ENCODE measurements at places on chromosomes 6 and 20.

DNA sequence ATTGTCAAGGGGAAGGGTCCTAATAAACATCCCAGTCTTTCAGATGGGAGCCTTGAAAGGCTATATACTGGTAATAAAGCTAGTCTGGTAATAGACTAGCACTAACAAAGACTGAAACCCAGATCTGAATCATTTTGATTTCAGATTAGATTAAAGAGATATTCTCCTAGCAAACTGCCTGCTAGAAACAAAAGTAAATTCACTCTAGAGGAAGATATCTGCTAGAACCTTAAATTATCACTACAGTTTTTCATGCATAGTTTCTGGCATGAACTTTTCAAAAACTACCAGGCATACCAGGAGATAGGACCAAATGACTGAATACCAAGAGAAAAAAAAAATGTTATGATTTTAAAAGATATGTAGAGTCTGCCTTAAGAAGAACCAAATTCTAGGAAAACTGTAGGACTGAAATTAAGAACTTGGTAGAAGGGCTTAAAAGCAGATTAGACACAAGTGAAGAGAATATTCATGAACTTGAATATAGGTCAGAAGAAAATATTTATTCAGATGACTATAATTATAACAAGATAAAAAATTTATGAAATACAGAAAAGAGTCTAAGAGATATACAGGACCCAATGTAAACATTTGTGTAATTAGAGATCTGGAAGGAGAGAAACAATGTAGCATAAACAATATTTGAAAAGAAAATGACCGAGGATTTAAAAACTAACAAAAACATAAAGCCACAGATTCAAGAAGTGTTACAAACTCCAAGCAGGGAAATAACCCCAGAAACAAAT, 141.6 kb downstream of the FOXO3 start:
- peak; percentile 19 for DNase-seq

GRCh38 chr6:84763886-84764331, 489 bp downstream of the TBX18 start:
- DNase-seq, result no peak

DNA sequence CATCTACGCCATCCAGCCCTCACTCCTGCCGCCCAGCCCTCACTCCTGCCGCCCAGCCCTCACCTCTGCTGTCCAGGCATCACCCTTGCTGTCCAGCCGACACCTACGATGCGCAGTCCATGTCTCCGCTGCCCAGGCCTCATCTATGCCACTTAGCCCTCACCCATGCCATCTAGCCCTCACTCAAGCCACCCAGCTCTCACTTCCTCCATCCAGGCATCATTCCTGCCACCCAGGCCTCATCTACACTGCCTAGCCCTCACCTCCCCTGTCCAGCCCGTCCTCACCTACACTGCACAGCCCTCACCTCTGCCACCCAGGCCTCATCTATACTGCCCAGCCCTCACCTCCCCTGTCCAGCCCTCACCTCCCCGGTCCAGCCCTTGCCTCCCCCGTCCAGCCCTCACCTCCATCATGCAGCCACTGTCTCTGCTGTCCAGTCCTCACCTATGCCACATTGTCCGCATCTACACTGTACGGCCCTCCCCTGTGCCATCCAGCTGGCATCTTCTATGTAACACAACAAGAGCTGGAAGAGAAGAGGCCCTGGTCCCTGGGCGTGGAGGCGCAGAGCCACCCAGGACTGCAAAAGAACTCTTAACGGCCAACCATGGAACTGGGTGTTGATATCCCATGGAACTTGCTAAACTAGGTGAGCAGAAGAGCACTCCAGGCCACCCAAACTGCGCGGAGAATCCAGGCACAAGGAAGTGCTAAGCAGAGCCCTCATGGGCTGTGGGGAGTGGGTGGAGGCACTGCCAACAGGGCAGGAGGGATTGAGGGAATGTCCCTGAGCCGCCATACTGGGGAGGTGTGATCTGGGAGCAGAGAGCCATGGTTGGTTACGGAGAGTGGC, 31.0 kb downstream of the RNASET2 start:
- no peak for DNase-seq

DNA sequence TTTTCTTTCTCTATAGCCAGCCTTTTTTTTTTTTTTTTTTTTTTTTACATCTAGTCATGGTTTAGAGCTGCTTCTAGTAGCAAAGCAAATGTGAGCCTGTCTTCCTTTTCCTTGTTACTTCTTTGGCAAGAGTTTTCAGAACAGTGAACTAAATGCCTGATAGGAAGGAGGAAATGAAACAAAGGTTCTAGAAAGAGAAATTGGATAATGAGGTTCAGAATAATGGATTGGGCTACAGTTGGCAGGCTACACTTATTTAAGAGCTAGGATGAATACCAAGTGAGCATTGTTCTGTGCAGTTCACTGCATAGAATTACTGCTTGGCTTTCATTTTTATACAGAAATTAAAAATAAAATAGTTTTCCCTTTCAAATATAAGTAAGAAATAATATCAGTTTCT, 78.6 kb downstream of the HIVEP1 start:
- DNase-seq, result no peak

DNA sequence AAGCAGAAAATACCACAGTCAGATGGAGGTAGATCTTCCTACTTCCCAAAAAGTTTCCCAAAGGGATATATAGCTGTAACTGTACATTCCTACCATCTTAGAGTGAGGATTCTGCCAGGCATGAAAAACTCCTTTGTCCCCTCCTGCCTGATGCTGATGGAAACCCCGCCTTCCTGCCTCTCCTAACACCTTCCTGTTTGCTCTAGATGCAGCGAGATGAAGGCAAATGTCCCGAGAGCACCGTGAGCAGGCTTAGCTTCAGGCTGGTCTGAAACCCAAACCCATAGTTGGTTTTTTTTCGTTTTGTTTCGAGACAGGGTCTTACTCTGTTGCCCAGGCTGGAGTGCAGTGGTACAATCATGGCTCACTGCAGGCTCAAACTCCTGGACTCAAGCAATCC, 55.6 kb downstream of the MYB start:
- no peak for DNase-seq

DNA sequence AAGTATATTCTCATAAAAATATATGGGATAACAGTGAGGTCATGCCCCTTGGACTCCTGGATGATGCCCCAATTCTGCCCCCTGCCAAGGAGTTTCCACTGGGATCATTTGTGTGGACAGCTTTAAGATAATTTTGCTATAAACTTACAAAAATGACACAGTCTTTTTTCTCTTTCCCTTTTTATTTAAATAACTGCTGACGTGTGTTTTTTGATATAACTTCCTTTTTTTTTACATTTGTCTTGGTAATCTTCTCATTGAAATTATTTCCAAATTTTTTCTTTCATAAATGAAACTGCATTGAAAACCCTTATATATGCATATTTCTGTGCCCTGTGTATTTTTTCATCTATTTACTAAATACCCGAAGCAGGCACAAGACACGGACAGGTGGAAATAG, 31.3 kb downstream of the CST9L start:
- no peak for DNase-seq

- no peak for DNase-seq
Measured at GRCh38 chr6:7170117-7170732, 62.5 kb downstream of the RREB1 start.

DNA sequence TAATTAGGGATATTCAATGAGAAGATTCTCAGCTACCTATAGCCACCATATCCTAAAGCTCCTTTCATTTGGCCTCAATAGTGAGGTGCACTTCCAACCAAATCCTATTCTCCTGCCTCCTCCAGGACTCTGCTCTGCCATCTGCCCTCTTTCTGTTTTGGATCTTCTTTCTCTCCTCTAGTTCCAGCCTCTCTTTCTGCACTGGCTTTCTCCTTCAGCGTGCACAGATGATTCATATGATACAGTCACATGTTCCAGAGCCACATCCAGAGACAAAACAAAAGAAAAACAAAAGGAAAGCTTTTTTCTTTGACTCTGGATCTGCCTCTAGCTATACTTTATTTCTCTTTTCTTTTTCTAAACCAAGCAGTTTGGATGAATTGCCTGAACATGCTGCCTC, 531.9 kb upstream of the MAN1A1 start:
- DNase-seq, result no peak

GRCh38 chr6:151029970-151030369, 164.5 kb downstream of the MTHFD1L start:
- peak; percentile 48 for DNase-seq

DNA sequence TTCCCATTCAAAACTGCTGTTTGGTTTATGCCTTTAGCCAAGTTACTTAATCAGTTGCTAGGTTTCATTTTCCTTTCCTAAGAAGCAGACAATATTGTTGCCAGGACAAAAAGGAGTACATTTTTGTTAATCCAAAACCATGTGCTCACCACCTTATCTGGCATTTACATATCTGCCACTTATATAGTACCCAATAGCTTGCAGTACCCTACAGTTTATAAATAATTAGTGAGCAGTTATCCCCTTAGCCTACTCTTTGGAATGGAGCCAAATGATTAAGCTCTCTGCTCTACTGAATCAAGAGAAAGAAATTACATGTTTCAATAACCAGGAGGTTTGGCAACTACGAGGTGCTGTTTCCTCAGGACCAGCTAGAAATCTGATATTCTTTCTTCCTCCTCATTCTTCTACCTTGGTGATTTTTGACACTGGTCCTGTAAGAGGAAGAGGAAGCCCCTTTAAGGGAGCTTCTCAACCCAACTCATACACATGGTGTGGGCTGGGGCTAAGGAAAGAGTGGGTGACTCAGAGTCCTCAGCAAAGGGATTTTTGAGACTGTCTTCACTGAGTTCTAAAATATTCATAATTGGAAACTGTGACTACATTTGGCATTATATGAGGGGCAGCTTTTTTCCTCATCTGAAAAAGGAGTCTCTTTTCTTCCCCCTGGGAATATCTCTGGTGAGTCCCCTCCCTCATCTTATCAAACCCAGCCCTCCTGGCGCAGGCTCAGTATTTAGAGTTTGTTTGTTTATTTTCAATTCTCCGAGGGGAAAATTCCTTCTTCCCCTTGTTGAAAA, 1.5 kb downstream of the ZNFX1 start:
- DNase-seq, result peak; percentile 86

GRCh38 chr20:22687676-22688349, 103.4 kb upstream of the FOXA2 start:
- peak; percentile 5 for DNase-seq

- no peak for DNase-seq
Measured at GRCh38 chr6:42690151-42690702, 32.2 kb downstream of the PRPH2 start.

Data from common myeloid progenitor, CD34-positive (primary cell).